ENCODE measurements at places on chromosomes 5 and 9.

DNA sequence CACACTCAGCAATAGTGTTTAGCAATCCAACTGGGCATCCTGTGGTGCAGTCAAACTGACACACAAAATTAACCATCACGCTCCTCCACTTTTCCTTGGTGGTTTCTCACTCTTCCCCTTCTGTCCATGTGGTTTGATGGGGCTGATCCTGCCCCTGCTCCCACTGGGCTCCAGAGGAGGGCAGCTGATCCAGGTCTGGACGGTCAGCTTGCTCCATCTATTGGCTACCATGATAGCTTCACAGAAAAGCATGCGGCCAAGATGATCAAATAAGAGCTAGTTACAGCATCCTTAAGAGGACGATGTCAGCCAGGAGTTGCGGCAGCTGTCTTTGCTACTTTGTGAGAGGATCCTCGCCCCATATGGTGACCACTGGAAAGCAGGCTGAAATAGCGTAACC, 29.6 kb upstream of the RANBP17 start:
- DNase-seq: no peak

DNA sequence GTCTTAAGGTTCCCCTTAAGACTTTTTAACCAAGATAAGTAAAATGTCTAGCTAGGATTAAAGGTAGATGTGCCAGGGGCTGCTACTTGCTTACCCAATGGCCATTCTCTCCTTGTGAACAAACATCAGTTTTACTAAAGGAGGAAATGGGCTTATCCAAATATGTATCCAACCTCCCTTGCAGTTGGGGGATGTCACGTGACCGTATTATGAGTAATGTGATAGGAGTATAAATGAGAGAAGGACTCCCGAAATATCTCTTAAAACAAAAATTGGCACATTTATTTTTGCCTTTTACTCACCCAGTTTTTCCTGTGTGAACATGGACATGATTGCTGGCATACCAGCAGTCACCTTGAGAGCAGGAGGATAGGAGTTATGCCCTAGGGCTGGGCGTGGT, 247.9 kb downstream of the NFIB start:
- no peak for DNase-seq

DNA sequence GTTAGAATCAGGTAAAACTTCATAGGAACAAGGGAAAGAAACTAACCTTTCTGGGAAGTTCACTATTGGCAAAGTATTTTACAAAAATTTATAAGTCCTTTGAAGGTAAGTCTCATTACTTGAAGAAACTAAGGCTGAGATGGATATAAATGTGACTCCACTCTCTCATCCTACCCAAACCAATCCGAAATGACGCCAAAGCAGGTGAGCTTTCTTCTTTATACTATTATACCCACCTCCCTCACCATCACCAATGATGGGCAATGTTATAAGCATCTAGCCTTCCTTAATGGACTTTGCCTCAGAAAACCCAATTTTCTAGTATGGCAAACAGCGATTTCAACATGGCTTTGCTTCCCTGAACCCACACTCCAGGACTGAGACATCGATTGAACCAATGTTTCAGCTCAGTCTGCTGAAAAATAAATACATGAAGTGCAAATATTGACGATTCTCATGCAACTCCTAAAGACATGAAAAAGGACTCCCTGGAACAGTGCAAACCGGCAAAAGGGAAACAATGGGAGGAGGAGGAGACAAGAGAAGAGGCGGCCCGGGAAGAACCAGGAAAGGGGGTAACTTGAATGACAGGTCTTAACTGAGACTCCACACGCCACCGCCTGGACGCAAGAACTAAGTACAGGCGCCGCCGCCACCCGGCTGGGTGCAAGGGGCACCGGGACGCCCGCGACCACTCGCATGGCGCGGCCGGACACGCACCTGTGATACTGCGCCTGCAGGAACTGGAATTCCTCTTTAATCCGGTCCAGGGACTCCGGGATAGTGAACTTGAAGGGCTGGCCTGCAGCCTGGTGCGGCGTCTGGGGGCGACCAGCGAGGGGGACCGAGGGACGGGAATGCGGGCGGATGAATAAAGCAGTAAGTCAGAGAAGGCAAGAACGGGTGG, 2.5 kb downstream of the TLE1 start:
- DNase-seq: peak; percentile 36

DNA sequence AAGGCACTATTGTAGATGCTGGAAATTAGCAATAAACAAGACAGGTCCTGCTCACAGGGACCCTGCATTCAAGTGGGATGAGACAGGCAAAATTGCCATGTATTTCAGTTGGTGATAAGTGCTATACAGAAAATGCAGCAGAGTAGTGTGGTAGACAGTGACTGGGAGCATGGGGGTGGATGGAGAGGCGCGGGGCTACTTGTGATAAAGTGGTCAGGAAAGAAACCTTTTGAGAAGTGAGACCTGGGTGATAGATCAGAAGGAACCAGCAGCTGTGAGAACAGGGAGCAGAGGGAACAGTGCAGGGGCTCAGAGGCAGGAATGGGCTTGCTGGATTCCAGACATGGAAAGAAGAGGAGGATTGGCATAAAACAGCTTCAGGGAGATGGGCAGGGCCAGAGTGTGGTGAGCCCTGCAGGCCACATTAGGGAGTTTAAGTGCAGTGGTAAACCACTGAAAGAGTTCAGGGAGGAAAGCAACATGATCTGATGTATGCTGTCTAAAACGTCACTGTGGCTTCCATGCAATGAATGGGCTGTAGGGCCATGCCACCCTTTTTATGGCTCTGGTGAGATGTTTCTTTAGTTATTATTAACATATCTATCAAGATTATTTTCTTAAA, 7.3 kb downstream of the CRHBP start:
- no peak for DNase-seq

- DNase-seq: no peak
Measured at GRCh38 chr9:81193362-81194339, 495.7 kb downstream of the TLE1 start.

DNA sequence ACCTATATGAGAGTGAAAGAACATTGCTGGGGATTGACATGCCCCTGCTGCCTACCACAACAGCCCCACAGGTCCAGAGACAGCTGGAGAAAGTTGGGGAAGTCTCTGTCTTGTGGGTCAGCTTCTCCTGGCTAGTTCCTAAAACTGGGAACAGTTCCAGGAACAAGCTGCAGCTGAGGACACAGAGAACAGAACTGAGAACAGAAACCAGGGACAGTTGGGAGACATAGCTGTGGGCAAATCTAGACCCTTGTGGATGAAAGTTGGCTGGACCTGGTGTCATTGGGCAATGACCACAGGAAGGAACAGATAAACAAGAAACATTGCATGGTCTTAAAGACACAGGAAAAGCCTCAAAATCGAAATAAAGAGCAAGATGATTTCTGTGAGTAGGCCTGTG, 58.3 kb upstream of the MOCS2 start:
- no peak for DNase-seq

GRCh38 chr5:180400416-180400815, 47.3 kb upstream of the GFPT2 start:
- no peak for DNase-seq

GRCh38 chr5:78813286-78813685, 164.7 kb upstream of the LHFPL2 start:
- DNase-seq: no peak

GRCh38 chr5:109878887-109879286, 189.2 kb downstream of the MAN2A1 start:
- no peak for DNase-seq

GRCh38 chr9:131122158-131122557, 3.2 kb upstream of the NUP214 start:
- no peak for DNase-seq

- DNase-seq: no peak
Measured at GRCh38 chr9:20170122-20170521, 381.3 kb upstream of the SLC24A2 start.

DNA sequence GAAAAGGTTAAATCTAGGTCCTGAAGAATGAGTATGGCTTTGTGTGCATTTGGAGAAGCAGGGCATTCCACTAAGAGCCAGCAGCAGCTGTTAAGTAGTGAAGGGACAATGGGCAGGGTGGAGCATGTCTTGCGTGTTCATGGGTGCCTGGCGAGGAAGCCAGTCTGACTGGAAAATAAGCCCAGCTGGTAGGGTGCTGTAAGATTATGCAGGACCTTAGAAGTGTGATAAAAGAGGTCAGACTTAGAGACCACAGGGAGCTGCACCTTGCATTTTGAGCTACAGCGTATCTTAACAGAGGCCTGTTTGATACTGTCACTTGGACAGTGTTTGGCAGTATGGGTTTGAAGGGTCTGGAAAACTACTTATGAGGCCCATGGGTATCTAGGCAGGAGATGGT, 131.7 kb upstream of the ELL2 start:
- no peak for DNase-seq

GRCh38 chr9:127735530-127736185, 564 bp upstream of the TOR2A start:
- no peak for DNase-seq

DNA sequence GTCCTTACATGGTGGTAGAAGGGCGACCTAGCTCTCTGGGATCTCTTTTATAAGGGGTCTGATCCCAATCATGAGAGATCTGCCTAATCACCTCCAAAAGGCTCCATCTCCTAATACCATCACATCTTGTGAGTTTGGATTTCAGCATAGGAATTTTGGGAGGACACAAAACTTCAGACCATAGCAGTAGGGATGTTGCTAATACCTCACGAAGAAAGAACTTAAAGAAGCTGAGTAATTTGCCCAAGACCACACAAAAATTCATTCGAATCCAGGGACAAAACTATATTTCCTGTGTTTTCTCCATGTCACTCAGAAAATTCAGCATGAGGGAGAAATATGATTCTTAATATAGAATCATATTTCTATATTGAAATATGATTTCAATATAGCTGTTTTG, 32.7 kb downstream of the MTAP start:
- no peak for DNase-seq

DNA sequence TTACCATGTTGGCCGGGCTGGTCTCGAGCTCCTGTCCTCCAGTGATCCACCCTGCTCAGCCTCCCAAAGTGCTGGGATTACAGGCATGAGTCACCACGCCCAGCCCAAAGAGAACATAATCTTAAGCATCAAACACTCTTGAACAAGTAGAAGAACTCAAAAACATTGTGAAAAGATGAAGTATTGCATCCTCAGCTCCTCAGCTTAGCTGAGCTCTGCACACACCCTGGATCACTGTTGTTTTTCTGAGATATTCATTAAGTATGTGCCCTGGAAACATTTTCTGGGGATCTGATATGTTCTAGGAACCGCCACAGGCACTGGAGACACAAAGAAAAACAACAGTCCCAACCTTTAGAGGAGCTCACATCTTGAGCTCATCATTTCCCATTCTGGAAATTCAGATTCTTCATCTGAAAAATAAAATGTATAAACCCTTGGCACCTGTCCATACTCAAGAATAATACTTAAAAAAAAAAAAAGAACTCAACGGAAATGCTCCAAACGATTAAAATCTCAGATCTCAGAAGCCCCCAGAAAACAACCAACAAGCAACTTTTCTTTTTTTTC, 62.2 kb upstream of the ZNF462 start:
- peak; percentile 59 for DNase-seq

- DNase-seq: no peak
Measured at GRCh38 chr5:144395704-144396103, 225.0 kb downstream of the KCTD16 start.

GRCh38 chr9:19781240-19781639, 7.6 kb downstream of the SLC24A2 start:
- DNase-seq: no peak

DNA sequence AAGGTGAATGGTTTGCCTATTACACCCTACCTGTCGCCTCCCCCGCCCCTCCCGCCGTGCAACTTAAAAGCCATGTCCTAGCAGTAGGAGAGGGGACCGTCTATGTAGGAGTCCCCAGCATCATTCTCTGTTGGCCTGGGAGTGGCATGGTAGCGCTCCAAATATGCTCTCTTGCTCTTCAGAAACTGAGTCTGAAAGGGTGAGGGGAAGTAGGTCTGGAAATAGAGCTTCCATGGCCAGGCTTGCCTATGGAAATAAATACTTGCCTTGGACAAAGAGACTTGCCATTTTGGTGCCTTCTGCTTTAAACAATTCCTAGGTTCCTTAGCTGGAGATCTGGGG, 1.4 kb downstream of the RGS7BP start:
- DNase-seq: no peak

- no peak for DNase-seq
Measured at GRCh38 chr9:137477778-137478612, 18.9 kb upstream of the NSMF start.

DNA sequence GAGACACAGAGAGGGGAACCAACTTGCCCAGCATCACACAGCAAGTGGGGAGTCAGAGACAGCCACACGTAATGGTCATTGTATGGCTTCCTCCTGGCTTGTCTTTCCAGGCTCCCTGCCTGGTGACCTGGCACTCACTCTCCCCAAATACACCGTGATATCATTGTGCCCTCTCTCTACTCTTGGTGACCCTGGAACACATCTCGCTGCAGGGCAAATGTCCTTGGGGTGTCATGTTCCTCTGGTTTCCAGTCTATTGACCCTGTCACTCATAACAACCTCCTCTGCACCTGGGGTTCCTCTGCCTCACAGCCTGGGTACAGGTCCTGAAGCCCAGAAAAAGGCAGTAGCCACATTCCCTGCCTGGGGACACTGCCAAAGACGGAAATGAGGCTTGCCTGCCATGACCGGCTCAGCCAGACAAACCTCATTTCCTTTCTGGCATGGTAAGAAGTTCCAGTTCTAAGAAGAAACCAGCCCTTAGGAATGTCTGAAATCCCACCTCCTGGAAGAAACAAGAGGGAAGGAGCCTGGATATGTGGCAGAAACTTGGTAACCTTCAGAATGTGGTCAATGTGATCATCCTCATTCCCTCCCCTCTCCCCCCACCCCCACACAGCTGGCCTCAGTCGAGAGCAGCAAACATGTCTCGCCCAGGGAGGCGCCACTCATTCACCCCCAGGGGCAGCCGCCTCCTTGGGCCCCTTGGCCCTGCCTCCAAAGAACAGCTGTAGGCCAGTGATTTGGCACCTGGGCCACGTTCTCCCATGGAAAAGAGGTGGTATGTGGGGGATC, 30.6 kb upstream of the SMU1 start:
- DNase-seq: no peak

DNA sequence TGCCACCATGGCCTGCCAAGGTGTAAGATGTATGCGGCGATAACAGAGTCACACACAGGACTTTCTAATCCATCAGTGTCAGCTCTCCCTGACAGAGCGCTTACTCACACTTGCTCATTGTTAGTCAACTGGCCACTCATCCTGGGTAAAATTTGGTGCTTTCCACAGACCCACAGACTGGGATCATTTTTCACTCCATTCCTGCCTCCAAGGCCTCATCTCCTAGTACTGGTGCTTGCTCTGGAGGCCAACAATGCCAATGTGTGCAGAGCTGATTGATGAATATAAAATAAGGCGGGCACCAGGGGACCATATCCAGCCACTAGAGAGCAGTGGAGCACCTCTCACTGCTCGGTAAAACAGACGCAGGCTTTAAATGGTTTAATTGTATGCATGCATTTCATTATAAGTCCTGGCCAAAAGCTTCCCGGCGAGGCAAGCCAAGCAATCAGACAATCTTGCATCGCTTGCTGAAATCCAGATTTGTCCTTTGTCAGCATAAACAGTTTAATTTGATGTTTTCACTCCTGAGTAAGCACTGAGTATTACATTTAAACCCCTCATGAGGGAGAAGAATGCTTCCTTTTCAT, 22.3 kb downstream of the PSMB7 start:
- peak; percentile 60 for DNase-seq
